ENCODE measurements at places on chromosomes 2 and 18. TPM values are rescaled to one million over a fixed set of nuclear protein-coding genes. Genes with fewer than 3 reads are reported as not detected.

GRCh38 chr2:160269365-160269764 is 69.3 kb upstream of the ITGB6 start:
- no peaks in the 10 kb centered on the region for H3K36me3 ChIP-seq
- peak overlapping the region; percentile 72 for H3K4me3 ChIP-seq
- peaks cover 15% of the 10 kb centered on the region for H3K4me1 ChIP-seq
- H3K27me3 ChIP-seq, result no peaks in the 10 kb centered on the region
- DNase-seq, result peak; percentile 15

DNA sequence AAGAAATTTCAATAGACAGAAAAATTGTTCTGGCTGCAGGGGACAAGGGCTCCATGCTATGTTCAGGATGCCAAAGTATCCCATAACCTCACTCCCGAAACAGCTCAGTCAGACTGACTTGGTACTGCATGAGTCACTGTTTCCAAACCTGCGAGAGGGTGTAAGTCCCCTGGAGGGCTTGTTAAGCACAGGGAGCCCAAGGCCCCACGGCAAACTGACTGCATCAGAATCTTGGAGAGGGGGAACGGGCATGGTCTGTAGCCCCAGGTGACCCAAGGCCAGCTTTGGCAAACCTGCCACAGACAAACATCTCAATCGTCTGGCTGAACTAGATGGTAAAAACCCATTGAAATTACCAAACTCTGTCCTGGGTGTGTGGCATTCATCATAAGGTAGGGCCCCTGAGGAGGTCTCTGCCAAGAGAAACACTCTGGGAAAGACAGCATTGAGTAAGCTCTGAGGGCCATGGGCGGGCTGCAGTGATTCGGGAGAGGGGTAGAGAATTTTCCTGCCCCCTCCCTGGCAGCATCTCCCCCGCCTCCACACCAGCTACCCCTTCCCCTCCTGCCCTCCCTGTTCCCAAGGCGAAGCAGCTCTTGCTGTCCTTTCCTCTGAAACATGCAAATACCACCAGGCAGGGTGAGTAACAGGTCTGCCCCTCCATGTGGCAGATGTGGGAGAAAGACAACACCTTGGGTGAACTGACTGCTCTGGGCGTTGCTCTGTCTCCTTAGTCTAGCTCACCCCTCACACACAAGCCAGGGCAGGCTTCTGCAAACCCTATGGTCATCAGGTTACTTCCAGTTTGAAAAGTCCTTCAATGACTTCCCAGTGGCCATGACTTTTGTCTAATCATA is 274.7 kb upstream of the SIX2 start:
- H3K4me1 ChIP-seq, result no peaks in the 10 kb centered on the region
- H3K36me3 ChIP-seq, result no peaks in the 10 kb centered on the region
- no peak overlapping the region for H3K4me3 ChIP-seq

DNA sequence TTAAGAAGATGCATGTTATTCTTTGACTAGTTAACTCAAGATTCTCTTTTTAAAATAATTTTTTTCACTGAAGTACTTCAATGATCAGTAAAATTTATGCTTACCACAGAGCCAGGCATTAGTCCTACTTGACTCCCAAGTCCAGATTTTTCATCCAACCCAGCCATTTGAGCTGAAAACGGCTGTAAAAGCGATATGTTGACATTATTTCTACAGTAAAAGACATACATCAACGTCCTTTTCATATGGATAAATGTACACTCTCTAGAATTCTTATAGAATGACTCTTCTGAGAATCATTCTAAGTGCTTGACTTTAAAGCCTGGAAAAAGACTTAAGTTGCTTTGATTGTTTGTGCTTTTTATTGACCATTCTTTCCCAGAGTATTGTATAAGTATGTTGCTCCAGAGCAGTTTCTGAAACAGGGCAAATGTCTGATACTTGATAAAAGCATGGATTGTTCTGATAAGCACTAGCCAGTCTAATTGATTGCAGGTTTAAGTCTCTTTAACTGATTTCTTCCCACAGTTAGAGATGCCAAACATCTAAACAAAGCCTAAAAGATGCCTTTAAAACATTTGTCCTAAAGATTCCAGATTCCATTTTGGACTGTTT is 90.9 kb downstream of the COL5A2 start:
- no peaks in the 10 kb centered on the region for H3K4me1 ChIP-seq
- DNase-seq, result no peak
- no peaks in the 10 kb centered on the region for H3K36me3 ChIP-seq
- no peak overlapping the region for H3K4me3 ChIP-seq

The NMUR1 gene
- polyA plus RNA-seq, result 2.7 TPM

GRCh38 chr2:235849489-235849888 is 318.7 kb downstream of the GBX2 start:
- DNase-seq, result no peak
- no peak overlapping the region for H3K4me3 ChIP-seq
- H3K27me3 ChIP-seq, result no peaks in the 10 kb centered on the region
- no peak overlapping the region for H3K27ac ChIP-seq

DNA sequence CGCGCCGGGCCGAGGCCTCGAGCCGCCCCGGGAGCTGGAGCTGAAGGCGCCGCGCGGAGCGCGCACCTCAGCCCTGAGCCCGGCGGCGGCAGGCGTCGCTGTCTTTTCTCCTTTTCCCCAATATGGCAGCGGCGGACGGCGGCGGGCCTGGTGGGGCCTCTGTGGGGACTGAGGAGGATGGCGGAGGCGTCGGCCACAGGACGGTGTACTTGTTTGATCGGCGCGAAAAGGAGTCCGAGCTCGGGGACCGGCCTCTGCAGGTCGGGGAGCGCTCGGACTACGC is 369 bp downstream of the SMCHD1 start:
- peak overlapping the region; percentile 97 for H3K27ac ChIP-seq
- peaks cover 10% of the 10 kb centered on the region for H3K4me1 ChIP-seq
- no peaks in the 10 kb centered on the region for H3K27me3 ChIP-seq
- H3K4me3 ChIP-seq, result peak overlapping the region; percentile 89

The SLC4A3 gene
- 15.1 TPM for polyA plus RNA-seq

- DNase-seq, result no peak
- H3K27ac ChIP-seq, result no peak overlapping the region
- no peaks in the 10 kb centered on the region for H3K36me3 ChIP-seq
These were observed 764.5 kb downstream of the TRIB2 start for GRCh38 chr2:13481201-13481600.

The ALK gene
- 3.8 TPM for polyA plus RNA-seq

The CRACDL gene
- 8.4 TPM for polyA plus RNA-seq

- no peak overlapping the region for H3K27ac ChIP-seq
- H3K4me3 ChIP-seq, result no peak overlapping the region
- H3K4me1 ChIP-seq, result no peaks in the 10 kb centered on the region
- H3K27me3 ChIP-seq, result no peaks in the 10 kb centered on the region
- no peak for DNase-seq
These were observed 547.7 kb upstream of the LRRTM1 start for GRCh38 chr2:80852079-80852807.

DNA sequence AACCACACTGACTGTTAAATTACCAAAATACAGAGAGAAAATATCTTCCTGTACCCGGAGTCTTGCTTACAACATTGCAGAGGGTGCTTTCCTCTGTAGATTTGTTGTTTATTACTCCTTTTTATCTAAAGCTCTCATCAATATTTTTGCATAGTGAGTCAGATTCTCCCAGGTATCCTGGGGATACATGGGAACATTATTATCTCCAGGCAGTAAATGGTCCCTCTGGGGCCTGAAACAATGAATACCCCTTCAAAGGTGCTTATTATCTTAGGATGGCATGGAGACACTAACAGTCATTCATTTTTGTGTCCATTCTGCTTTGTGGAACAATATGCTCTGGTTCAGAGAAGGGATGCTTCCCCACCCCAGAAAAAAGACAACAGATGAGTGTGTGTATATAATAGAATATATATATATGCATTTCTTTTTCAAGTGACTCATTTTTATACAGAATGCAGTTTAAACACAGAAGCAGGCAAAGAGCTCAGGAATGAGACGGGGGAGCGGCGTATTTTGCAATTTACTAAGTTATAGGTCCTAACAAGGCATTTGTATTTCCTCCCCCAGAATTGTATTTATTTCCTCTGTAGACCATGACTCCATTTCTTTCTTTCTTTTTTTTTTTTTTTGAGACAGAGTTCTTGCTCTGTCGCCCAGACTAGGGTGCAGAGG is 424.8 kb upstream of the ZEB2 start:
- no peaks in the 10 kb centered on the region for H3K27me3 ChIP-seq
- H3K4me3 ChIP-seq, result no peak overlapping the region
- no peaks in the 10 kb centered on the region for H3K36me3 ChIP-seq
- H3K27ac ChIP-seq, result no peak overlapping the region

- peak overlapping the region; percentile 87 for H3K27ac ChIP-seq
- peak; percentile 31 for DNase-seq
- H3K36me3 ChIP-seq, result no peaks in the 10 kb centered on the region
- no peak overlapping the region for H3K4me3 ChIP-seq
- H3K27me3 ChIP-seq, result no peaks in the 10 kb centered on the region
- peaks cover 19% of the 10 kb centered on the region for H3K4me1 ChIP-seq
These were observed 24.1 kb downstream of the ELP2 start for GRCh38 chr18:36153771-36154170.

DNA sequence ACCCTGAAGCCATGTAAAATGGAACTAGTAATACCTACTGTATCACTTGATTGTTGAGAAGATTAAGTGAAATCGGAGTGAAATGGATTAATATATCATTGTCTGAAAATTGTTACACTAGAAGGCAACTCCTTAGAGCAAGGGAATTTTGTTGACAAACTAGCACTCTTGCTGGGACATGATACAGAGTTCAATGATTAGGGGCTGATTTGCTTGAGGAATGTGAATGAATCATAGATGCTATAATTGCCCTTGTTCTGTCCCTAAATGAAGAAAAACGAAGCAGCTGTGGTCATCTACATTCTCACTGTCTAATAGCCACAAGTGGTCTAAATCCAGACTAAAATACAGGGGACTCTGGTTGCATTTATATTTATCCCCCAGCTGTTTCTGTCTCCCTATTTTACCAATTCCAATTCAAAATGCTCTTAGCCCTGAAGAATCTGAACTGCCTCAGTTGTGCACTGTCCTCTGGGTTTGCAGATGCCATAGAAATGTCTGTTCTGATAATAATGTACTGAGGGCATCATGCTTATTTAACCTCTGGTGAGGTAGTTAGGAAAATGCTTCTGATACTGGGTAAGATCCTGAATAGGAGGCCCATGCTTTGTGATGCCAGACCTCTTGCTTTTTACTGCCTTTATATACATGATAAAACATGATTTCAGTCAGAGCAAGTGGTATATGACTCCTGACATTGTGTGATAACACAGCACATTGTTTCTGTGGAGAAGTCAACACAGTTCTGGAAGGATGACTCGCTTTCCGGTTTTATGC is 382.1 kb downstream of the NRXN1 start:
- no peaks in the 10 kb centered on the region for H3K4me1 ChIP-seq
- H3K36me3 ChIP-seq, result no peaks in the 10 kb centered on the region
- H3K27me3 ChIP-seq, result no peaks in the 10 kb centered on the region
- H3K4me3 ChIP-seq, result no peak overlapping the region
- H3K27ac ChIP-seq, result no peak overlapping the region

The SCN7A gene
- polyA plus RNA-seq, result 3.3 TPM

DNA sequence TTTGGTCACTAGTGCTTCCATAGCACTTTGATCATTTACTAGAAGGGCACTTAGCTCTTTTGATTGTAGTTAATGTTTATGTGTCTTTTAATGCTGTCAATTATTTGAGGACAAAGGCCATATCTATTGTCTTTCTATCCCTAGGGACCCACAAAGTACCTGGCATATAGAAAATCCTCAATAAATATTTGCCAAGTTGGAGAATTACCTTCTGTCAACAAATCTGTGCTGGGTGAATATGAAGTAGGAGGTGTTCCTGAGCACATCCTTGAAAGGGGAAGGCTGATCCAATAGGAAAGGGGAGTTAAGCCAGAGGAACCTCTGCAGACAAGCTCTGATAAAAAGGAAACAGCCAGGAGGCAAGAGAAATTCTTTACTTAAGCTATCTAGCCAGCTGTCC is 8.2 kb downstream of the DPP4 start:
- H3K36me3 ChIP-seq, result no peaks in the 10 kb centered on the region
- H3K27me3 ChIP-seq, result no peaks in the 10 kb centered on the region
- no peak overlapping the region for H3K4me3 ChIP-seq

GRCh38 chr2:190535586-190535985 is 1.1 kb upstream of the NEMP2 start:
- peaks cover 5% of the 10 kb centered on the region for H3K4me1 ChIP-seq
- peak overlapping the region; percentile 97 for H3K27ac ChIP-seq
- H3K4me3 ChIP-seq, result peak overlapping the region; percentile 82
- no peaks in the 10 kb centered on the region for H3K27me3 ChIP-seq

DNA sequence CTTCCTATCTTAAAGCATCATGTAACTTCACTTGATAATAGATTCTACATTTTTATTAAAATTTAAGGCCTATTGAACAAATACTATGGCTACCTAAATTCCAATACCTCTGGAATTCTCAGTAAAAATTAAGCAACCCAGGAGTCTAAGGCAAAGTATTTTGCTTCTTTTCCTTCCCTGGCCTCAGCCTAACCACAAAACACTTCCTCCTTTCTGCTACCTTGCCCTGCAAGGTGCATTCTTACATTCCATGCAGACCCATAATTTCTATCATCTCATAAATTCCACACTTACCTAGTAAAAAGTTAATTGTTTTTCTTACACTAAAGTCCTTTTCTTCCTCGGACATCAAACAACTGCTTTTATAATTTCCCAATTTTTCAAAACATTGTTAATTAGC is 3.7 kb downstream of the MBOAT2 start:
- DNase-seq, result no peak
- no peaks in the 10 kb centered on the region for H3K27me3 ChIP-seq
- no peak overlapping the region for H3K4me3 ChIP-seq

GRCh38 chr2:207896525-207897285 is 127.0 kb upstream of the FZD5 start:
- no peak overlapping the region for H3K4me3 ChIP-seq
- DNase-seq, result no peak
- no peak overlapping the region for H3K27ac ChIP-seq
- H3K27me3 ChIP-seq, result no peaks in the 10 kb centered on the region
- H3K36me3 ChIP-seq, result no peaks in the 10 kb centered on the region

- no peak overlapping the region for H3K4me3 ChIP-seq
These were observed 32.8 kb downstream of the GRHL1 start for GRCh38 chr2:9984217-9984739.

GRCh38 chr2:126317790-126318431 is 338.0 kb upstream of the GYPC start:
- no peaks in the 10 kb centered on the region for H3K4me1 ChIP-seq
- no peaks in the 10 kb centered on the region for H3K27me3 ChIP-seq
- H3K27ac ChIP-seq, result no peak overlapping the region
- H3K4me3 ChIP-seq, result no peak overlapping the region
- no peak for DNase-seq
- H3K36me3 ChIP-seq, result no peaks in the 10 kb centered on the region

- H3K36me3 ChIP-seq, result no peaks in the 10 kb centered on the region
- DNase-seq, result no peak
- no peak overlapping the region for H3K4me3 ChIP-seq
- H3K4me1 ChIP-seq, result no peaks in the 10 kb centered on the region
These were observed 41.8 kb upstream of the TMEM178A start for GRCh38 chr2:39623917-39624316.

Measured in testis (tissue), 5 donors.